LHCN-M2 (cell line): ENCODE measurements at places on chromosomes 16 and 17. TPM values are rescaled to one million over a fixed set of nuclear protein-coding genes. Genes with fewer than 3 reads are reported as not detected.

Gene KRT14
- not detected in 2 replicates for total RNA-seq

Gene CSH2
- total RNA-seq: not detected in 2 replicates

Gene MRPL10
- 45.4 and 47.5 TPM in 2 replicates for total RNA-seq

Gene XYLT1
- total RNA-seq: 2.7 and 3.7 TPM in 2 replicates

Gene CASKIN1
- 0.06 and 0.29 TPM in 2 replicates for total RNA-seq

DNA sequence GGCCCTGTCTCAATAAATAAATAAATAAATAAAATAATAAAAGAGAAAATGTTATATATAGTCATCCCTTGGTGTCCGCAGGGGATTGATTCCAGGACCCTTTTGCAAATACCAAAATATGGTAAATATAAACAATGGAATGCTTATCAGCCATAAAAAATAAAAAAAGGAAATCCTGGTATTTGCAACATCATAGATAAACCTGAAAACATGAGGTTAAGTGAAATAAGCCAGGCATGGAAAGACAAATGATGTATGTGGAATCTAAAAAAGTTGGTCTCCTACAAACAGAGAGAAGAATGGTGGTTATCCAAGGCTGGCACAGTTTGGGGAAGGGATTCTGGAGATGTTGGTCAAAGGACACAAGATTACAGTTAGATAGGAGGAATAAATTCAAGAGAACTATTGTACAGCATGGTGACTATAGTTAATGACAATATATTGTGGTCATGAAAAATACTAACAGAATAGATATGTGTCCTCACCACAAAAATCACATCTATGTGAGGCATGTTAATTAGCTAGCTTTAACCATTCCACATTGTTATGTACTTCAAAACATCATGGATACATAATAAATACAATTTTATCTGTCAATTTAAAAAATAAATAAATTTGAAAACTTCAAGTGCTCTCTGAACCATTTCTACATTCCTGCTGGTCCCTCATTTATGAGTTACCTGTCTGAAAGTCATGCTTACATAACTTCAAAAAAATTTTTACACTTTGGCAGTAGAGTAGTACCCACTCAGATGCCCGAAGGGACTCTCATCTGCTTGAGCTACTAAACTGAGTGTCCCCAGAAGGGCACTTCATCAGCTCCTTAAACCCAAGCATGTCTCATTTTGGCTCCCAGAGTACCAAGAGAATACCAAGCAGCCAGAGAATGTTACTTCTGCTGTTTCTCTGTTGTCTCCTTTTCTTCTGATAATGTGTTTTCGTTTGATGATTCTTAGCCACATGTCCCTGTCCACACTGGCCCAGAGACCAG, 26.6 kb downstream of the N4BP1 start:
- DNase-seq: peak; percentile 31

GRCh38 chr16:82833378-82833993, 206.7 kb downstream of the CDH13 start:
- no peak for DNase-seq

DNA sequence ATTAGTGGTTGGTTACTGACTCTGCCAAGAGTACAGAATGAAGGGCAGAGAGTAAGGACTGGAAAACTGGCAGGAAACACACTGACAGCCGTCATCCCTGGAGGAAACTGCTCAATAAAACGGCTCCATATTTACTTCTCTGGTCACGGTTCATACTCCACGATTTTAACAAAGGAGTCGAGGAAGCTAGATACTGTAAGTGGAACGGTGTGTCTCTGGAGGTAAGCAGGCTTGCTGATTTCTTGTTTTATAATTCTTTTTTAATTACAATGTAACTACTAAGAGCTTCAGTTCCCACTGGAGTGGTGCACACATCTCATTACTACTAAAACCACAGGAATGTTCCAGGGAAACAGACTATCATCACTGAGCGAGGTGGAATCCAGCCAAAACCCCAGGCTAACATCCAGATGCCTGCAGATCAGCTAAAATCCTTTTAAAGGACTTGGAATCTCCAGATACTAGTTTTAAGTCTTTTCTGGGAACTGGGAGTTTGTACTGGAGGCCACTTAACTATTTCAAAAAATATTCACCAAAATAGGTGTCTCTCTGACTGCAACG, 17.8 kb downstream of the SERPINF1 start:
- peak; percentile 95 for DNase-seq

GRCh38 chr17:71681427-71682173, 439.2 kb upstream of the SOX9 start:
- DNase-seq: no peak
